ENCODE measurements at places on chromosomes 2 and 18.

DNA sequence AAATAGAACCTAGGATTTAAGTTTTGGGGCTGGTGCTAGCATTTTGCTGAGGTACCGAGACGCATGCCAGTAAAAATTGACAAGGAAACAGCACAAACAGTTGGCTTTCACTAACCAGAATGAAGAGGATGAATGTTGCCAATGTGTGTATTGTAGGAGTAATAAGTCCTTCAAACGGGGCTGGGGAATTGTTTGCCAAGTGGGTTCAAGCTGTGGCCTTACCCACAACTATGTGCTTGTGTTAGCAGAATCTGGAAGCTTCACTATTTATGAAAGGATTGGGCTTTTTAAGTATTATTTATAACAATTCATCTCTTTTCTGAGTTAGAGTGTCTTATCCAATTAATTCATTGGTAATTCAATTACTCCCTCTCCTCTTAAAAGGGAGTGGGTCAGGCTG is 15.0 kb upstream of the KIF5C start:
- no peak for DNase-seq

DNA sequence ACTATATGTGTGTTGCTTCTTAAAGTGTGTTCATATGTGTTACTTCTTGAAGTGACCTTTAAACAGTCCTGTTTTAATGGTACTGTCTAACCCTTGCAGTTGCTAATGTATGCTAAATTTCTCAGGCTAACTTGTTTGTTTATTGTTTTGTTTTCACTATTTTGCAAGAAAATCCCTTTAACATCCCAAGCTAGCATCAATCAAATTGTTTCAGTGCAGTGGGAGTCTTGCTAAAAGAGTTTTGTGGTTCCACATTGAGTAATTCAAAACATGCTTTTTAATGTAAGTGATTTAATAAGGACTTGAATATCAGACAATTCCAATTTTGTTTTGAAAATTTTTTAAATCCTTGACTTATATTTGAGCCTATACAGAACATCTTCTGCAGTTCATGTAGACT is 3.6 kb downstream of the SH3RF3 start:
- no peak for DNase-seq

DNA sequence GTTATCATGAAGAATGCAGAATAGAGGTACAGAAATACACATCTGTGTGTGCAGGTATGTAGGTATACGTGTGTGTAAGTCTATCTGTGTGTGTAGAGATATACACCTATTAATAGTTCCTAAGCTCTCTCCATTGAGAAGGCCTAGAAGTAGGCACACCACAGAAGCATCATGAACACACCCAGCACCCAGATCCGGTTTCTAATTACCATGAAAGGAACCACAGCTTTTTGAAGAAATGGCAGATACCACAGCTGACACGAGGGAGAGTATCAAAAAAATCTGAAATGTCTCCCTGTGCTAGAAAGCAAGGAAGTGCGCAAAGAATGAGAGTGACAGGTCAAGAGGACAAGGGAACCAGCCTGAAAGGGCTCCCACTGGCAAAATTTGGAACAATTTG is 27.7 kb upstream of the AP1S3 start:
- DNase-seq, result no peak

DNA sequence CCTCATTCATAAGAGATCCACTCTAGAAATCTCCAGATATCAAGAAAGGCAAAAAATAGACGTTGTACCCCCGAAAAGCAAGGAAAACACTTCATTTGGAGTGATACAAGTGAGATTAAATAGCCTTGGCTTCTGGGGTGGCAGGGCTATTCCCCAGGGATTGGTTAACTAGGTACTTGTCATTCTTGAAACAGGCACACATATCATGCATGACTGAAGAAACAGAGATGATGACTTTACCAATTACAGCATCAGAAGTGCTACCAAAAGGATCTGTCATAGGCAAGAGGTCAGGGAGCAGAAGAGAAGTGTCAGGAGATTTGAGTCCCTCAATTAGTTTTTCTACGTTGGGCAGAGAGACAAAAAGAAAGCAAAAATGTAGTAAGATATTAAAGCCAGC is 45.2 kb upstream of the NFU1 start:
- no peak for DNase-seq

DNA sequence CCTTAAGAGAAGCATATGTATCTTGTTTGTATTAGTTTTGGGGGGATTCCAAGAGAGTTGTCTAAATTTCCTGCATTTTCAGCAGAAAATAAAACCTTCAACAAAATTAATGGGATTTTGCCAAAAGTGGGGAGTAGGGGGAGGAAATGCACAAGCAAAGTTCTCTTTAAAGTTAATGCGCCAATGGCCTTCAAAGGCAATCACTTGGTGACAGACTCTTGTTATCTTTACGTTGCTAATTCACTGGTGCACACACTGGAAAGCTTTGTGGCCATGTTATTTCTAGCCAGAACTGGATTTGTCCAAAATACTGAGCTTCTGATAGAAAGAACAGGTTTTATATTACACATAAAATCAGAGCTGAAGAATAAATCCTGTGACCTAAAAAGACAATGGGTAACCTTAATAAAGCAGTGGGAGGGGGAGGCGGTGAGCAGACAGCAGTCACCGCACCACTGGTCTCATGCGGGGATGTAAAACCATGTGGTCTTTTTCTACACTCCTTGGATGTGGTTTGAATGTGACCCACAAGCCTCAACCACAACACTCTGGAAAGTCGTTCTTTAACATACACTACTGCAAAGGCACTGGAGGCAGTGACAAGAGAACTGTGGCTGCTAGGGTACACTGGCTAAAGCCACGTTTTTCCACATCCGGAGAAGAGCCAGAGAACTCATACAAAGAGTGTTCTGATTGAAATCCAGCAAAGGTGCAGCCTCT is 176.9 kb upstream of the SMAD7 start:
- no peak for DNase-seq

All from HCEC 1CT (cell line).